ENCODE measurements at places on chromosomes 5 and 9. TPM values are rescaled to one million over a fixed set of nuclear protein-coding genes. Genes with fewer than 3 reads are reported as not detected.
A peak's percentile ranks its signal among the peaks of the same experiment; 100 is the strongest.

The HMCN2 gene
- total RNA-seq = 0.23 TPM

The GPRIN1 gene
- 13.1 TPM for total RNA-seq

The THBS4 gene
- 0.53 TPM for total RNA-seq

DNA sequence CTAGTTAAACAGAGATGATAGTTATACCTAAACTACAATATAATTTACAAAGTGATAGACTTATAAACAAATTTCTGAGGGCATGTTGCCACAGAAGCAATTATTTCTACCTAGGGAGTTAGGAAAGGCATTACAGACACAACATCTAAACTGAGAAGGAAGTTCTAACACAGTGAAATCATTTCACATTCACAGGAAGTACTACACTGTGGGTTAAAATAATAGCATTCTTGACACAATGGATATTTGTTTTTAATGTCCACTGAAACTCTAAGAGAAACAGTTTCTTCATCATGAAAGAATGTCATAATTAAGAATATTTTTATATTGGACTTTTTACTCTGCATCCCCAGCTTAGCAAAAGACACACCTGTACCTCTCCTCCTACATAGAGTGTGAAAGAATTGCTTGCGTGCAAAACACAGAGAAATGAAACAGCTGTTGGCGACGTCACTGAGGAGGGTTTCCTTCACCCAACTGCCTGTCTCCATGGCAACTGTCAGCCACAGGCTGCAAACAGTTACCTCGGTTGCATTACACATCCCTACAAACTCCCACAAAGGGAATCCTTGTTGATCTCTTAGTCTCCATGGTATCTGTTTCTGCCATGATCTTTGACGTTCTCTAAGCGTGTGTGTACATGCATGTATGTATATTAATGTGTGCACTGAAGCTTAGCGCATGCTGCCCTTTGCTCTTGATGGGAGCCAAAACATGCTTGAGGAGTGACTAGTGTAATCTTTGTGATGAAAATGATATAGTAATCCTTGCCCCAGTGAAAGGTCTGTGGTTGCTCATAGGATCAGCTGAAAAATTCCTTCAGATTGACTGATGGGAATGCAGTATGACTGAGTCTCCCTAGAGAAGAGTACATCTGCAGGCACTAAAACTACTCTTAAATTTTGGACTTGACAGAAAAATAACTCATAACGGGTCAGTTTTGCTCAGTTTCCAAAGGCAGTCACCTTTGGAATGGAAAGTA is 168.5 kb downstream of the ACTL7B start:
- DNase-seq = peak; percentile 7

DNA sequence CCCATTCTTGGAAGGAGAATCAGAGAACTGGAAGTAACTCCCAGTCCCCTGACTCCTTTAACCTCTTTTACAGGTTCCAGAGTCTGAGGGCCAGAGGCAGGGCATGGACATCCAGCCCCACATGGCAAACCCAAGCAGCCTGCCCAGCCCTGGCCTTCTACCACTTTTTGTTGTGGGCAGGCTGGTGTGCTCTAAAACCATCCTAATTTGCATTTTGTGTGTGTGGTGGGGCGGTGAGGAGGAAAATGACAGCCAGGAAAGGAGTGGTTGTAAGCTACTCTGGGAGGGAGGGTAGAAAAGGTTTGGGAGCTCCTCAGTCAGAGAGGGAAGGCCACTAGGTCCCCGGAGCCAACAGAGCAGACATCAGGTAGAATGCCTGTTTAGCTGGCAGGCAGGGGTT is 90.6 kb downstream of the PSD2 start:
- no peak for DNase-seq

GRCh38 chr9:95494416-95495371 is 22.1 kb downstream of the PTCH1 start:
- no peak for DNase-seq
